ENCODE measurements at places on chromosomes 4 and X.

DNA sequence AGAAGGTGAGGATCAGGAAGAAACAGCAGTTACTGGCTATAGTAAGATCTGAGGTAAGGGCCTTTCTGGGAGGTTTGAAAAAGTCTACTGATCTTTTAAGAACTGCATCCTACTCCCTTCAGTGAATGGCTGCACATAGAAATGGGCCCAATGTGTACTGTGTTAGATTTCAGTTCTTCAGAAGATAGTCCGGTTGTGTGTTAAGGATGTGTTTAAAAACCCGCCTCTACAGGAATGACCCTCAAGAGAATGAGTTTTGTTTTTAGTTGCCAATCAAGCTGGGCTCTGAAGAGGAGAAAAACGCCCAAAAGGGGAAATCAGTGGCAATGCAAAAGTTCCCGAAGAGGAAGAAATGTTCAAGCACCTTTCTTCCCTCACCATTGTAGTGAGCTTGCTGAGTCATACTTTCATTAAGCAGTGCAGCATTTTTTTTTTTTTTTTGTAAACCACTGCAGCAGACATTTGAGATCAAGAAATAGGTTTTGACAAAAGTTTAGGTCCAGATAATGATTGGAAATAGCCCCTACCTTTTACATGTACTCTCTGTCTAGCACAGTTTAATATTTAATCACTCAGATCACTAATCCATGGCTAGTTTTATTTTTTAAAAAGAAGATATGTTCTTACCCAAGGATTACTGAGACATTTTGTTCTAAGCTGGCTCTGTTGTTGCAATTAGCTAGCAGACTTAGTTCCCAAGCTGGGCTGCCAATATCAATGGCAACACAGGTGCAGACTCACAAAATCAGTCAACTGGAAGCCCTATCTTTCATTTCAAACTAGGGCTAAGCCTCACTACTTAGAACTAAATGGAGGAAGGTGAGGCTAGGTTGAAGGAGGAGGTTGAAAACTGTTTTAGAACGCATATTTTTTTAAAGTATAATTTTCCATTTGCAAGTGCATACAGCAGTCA, 7.0 kb upstream of the TRPC5OS start:
- DNase-seq: no peak

DNA sequence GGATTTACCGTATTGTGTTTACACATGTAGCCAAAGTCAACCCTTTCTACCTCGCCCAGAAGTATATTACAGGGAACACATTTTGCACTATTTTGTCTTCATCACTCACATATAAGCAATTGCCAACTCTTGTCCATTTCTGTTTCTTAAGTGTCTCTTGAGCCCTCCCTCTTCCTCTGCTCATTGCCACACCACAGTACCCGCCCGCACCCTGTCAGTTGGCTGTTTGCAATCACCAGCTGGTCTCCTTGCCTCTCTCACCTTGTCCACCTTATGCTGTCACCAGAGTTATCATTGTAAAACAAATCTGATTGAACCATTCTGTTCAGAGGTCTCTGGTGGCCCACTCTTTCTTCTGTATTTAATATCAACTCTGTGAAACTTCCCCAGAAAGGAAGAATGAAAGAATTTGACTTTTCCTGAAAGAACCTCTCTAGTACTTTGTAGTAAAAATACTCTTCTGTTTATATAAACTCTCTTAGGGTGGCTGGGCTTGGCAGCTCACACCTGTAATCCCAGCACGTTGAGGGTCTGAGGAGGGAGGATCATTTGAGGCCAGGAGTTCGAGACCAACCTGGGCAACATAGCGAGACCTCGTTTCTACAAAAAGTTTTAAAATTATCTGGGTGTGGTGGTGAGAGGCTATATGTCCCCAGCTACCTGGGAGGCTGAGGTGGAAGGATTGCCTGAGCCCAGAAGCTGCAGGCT, 50.2 kb downstream of the ING2 start:
- DNase-seq: no peak

DNA sequence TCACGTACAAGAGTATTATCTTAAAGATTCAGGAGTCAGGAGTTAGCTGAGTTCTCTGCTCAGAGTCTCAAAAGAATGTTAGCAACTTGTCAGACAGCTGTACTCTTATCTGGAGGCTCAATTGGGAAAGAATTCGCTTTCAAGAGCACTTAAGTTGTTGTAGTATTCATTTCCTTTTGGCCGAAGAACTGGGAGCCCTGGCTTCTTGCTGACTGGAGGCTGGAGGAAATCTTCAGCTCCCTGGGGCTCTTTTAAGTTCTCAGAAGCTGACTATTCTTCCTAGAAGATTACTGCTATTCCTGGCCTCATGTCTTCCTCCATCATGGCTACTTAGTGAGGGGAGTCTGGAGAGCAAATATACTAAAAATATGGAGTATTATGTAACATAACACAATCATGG, 587.2 kb downstream of the EPHA5 start:
- no peak for DNase-seq

- DNase-seq: no peak
These were observed 482.3 kb downstream of the TRAM1L1 start for GRCh38 chr4:116603096-116603495.

Measured in AG08395 (cell line).